ENCODE measurements at places on chromosomes 12 and 14.

- no peak for DNase-seq
Observed at GRCh38 chr12:120825337-120825736, 78.8 kb downstream of the SPPL3 start.

- no peak for DNase-seq
Observed at GRCh38 chr12:131598717-131599116, 112.2 kb upstream of the SFSWAP start.

DNA sequence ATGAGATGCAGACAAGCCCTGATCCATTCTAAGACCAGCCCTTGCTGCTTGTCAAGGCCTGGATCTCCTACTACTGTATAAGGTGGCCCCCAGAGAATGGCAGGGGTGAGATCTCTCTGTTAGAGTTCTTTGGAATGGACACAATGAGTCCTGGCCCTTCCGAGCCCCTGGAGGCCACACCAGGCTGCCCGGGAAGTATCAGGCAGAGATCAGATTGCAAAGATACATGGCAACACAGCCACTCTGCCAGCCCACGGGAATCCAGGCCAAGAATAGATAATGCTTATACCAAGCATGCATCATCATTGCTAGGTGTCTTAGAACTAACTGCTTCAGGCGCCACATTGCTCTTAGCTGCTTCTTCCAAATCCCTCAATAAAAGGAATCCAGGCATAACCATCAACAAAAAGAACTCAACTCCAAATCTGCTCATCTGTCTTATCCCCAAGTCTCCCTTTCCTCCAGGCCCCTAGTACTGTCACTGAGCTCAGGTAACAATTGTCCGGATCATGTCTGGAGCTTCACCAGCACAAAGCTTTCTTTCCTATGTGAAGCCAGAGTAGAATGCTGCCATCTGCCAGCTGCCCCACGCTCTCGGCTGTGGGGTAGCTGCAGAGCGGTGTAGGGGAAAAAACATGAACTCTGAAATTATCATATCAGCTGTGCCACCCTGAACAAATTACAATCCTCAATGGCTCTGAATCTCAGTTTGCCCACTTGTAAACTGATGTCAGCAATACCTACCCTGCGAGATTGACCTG, 5.5 kb upstream of the VASH1 start:
- DNase-seq = no peak

- no peak for DNase-seq
Observed at GRCh38 chr14:20503898-20504297, 1.4 kb upstream of the RNASE10 start.

- peak; percentile 26 for DNase-seq
Observed at GRCh38 chr14:96039633-96040311, 610 bp downstream of the C14orf132 start.

DNA sequence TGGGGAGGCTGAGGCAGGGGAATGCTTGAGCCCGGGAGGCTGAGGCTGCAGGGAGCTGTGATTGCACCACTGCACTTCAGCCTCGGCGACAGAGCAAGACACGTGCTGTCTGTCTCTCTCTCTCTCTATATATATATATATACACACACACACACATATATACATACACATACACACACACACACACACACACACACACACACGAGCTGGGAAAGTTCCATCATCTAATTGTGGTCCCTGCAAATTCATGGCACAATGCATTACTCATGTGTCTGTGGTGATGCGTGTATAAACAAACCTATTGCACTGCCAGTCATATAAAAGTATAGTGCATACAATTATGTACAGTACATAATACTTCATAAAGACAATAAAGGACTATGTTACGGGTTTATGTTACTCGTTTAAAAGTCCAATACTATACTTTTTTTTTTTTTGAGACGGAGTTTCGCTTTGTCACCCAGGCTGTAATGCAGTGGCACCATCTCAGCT, 36.6 kb downstream of the WDR89 start:
- DNase-seq = no peak

- no peak for DNase-seq
Observed at GRCh38 chr12:21526053-21526452, at the start of gene SPX. TSS of gene SPX (plus strand) at chr12:21526296. CDS start at chr12:21526473, 177 bp downstream.

GRCh38 chr12:115923851-115924250, 353.6 kb downstream of the MED13L start:
- DNase-seq = no peak

GRCh38 chr14:101575581-101575980, 14.3 kb downstream of the DIO3 start:
- DNase-seq = no peak

DNA sequence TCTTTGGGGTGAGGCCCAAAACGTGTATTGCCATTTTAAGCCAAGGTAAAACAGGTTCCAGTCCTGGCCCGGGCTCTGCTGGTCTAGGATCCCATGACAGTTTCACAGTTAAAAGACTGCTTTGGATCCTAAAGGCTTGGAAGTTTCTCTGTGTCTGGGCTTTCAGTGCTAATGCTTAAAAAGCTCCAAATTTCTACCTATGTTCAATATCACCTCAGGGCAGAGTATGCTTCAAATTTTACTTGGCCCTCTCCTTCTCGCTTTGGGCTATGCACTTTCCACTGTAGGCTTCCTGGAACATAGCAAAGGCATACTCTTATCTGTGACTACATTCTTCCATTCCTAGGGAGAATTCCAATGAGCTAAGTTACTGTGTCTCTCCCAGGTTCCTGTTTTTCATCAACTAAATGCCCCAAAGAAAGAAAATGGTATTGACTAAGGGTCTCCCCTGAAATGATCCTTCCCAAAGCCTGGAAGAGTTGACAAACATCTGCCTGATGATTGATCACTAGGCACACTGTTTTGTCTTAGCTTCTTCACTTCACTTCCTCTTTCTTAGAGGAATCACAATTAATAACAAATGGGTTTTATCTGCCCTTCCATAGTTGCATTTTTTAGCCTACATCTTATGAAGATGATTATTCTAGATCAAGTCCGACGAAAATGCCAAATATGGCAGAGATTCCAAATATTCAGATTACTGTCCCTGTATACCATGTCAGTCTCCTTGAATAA, 79.4 kb downstream of the TMTC2 start:
- no peak for DNase-seq

DNA sequence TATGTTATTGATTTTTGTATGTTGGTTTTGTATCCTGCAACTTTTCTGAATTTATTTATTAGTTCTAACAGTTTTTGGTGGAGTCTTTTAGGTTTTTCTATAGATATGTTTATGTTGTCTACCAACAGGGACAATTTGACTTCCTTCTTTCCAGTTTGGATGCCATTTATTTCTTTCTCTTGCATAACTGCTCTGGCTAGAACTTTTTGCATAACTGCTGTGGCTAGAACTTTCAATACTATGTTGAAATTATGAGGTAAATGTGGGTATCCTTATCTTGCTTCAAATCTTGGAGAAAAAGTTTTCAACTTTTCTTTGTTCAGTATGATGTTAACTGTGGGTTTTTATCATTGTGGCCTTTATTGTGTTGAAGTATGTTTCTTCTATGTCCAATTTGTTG, 39.9 kb upstream of the PLBD1 start:
- DNase-seq = no peak

DNA sequence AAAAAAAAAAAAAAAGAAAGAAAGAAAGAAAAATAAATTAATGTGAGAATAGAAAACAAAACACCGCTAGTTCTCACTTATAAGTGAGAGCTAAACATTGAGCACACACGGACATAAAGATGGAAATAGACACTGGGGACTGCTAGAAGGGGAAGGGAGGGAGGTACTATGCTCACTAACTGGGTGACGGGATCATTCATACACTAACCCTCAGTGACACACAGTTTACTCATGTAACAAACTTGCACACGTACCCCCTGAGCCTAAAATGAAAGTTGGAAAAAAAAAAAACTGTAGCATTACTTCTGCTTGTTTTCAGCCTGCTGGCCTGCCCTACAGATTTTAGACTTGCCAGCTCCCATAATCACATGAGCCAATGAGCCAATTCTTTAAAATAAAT, 10.5 kb upstream of the PRMT5 start:
- DNase-seq = no peak

GRCh38 chr14:98923596-98923995, 348.4 kb downstream of the BCL11B start:
- DNase-seq = no peak

- no peak for DNase-seq
Observed at GRCh38 chr14:26204366-26204727, 393.5 kb downstream of the NOVA1 start.

- DNase-seq = no peak
Observed at GRCh38 chr12:49716553-49716952, 9.3 kb upstream of the FMNL3 start.

GRCh38 chr14:104422837-104423681, 156.5 kb upstream of the C14orf180 start:
- DNase-seq = no peak

DNA sequence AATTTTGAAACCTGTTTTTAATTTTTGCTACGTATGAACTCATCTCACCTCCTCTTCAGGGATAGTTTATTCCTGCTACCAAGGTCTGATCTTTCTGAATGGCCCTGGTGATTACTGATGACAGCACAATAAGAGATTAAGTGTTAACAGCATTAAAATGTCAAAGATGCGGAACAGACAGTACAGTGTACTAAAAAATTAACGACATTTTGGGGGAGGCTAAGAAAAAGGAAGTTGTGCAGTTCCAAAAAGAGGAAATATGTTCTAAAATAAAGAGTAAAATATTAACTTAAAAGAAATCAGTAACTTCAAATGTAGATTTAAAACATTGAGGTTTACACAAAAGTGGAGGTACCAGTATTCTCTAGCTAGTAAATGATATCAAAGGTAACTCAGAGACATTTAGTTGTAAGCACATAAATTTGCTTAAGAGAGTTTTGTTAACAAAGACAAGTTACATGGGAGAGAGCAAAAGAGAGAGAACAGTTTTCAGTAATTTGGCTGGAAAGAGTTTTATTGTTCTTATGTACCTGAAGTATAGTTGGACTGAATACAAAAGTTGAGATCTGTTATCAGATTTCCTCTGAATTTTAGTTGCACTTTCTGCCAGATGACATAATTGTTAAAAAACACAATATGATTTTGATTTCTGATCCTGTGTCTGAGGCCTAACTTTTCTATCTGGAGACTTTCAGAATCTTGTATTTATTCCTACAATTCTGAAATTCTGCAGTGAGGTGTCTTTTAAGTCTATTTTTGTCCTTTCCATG, 4.2 kb upstream of the CLECL1 start:
- DNase-seq = no peak

GRCh38 chr14:104554088-104554607, 25.4 kb upstream of the C14orf180 start:
- DNase-seq = no peak

GRCh38 chr12:47223031-47223847, 143.5 kb upstream of the AMIGO2 start:
- DNase-seq = no peak

- DNase-seq = no peak
Observed at GRCh38 chr12:27334042-27334720, 1.5 kb downstream of the BMAL2 start.

- no peak for DNase-seq
Observed at GRCh38 chr12:56999456-56999855, 6.9 kb downstream of the ZBTB39 start.

- DNase-seq = peak; percentile 10
Observed at GRCh38 chr12:104742551-104743201, 215.4 kb downstream of the SLC41A2 start.

DNA sequence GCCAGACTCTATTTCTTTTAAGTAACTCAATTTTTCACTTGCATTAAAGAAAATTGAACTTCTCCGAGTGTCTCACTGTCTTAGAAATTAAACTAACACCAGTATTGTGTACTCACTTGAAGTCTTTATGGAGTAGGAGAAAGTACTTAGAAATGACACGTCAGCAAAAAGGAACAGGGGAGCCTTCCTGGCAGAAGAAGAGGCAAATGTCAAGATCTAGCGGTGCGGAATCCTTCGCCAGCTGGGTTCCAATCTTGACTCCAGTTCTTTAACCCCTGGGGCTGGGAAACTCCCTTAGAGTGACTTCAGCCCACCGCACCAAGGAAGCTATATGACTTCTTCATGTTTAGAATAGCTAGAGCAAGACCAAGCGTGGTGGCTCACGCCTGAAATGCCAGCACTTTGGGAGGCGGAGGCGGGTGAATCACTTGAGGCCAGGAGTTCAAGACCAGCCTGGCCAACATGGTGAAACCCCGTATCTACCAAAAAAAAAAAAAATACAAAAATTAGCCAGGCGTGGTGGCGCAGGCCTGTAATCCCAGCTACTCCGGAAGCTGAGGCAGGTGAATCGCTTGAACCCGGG, 34.4 kb downstream of the WBP11 start:
- no peak for DNase-seq

- DNase-seq = peak; percentile 59
Observed at GRCh38 chr12:51351913-51352532, 5.5 kb upstream of the CELA1 start.

DNA sequence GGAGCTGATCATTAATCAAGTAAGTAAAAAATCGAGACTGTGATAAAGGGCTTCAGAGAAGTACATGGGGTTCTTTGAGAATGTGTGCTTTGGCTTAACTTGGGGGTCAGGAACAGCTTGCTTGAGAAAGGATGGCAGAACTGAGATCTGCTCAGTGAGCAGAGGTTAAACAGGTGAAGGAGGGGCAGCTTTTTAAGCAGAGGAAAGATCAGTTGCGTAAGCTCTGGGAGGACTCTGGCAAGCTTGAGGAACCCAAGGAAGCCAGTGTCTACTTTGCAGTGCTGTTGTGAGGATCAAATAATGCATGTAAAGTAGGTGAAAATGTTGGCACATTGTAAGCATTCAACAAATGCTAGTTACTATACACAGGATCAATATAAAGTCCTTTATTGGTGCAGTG, 30.6 kb downstream of the WIF1 start:
- DNase-seq = no peak

DNA sequence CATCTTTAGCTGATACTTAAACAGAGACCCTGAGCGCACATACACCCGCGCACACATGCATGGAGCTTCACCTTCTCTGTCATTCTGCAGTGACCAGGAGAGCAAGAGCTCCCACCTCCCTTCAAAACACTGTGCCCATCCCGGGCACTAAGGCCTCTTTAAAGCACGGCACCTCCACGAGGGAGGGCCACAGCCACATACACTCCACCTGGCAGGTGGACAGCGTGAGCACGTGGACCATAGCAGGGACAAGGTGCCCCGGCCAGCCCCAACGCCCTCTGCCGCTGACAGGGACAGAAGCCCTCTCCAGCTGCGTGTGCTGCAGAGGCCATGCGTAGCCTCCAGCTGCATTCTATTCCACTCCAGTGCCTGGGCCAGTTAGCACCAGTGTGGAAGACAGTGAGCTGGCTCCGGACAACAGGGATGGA, 5.4 kb downstream of the GAPDH start:
- no peak for DNase-seq

- no peak for DNase-seq
Observed at GRCh38 chr12:57815177-57816000, 3.1 kb downstream of the AVIL start.

DNA sequence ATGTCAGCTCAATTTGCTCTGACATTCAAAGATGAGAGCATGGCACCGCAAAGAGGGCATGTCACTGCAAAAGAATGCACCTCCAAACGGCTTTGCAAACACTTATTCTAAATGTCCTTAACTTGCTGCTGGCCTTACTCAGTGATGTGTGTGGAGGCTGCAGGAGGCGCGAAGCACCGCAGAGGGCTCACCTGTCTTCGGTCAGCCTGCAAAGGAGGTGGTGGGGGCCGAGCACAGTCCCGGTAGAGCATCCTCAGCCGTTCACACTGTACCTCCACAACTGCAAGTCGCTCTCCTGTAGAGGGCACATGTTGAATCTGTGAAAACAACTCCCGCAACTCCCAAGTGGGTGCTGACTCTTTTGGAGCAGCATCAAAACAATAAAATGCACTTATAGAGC, 93.8 kb downstream of the TRAFD1 start:
- peak; percentile 9 for DNase-seq
